CD4-positive, alpha-beta T cell treated with Interleukin-4 for 4 hours (primary cell): ENCODE measurements at places on chromosomes 16 and 17.

DNA sequence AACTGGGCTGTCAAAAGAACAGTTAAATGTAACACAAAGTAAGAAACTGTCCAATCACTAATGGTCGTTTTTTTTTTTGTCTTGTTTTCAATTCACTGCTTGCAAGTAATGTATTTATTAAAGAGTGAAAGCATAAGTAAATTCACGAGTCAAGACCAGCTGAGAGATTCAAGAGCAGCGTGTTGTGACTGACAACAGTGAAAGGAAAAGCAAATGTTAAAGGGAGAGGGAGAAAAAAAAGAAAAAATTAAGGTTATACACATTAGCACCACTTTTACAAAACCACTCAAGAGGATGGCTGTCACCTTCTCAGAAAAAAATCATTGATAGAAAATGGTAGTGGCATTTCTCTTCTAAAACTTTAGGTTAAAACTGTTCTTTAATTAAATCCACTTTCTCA, 36.1 kb downstream of the GPATCH8 start:
- DNase-seq: no peak

GRCh38 chr16:53756275-53756996, 52.5 kb downstream of the FTO start:
- DNase-seq: no peak

GRCh38 chr16:970386-970765, 408 bp downstream of the LMF1 start:
- DNase-seq: no peak

DNA sequence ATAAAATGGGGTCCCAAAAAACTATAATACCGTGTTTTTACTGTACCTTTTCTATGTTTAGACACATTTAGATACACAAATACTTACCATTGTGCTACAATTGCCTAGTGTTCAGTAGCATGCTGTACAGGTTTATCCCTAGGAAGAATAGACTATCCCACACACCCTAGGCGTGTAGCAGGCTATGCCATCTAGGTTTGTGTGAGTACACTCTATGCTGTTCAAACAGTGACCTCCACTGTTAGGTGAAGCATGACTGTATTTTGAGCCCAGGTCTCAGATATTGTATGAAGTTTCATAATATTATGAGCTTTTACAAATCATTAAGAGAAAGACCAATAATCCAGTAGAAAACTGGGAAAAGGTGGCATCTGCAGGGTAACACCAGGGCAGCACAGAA, 23.6 kb downstream of the MILR1 start:
- DNase-seq: no peak

DNA sequence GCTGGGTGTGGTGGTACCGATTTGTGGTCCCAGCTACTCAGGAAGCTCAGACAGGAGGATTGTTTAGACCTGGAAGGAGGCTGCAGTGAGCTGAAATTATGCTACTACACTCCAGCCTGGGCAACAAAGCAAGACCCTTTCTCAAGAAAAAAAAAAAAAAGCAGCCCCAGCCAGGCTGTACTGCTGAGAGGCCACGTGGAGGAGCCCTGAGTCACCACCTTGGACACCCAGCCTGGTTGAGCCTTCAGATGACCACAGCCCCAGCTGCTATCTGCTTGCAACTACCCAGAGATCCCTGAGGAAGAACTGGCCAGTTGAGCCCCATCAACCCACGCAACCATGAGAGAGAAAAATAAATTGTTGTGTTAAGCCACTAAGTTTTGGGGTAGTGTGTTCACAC, 23.6 kb upstream of the GPRC5C start:
- no peak for DNase-seq

- DNase-seq: no peak
These were observed 70.5 kb downstream of the TIMM22 start for GRCh38 chr17:1067282-1067956.

DNA sequence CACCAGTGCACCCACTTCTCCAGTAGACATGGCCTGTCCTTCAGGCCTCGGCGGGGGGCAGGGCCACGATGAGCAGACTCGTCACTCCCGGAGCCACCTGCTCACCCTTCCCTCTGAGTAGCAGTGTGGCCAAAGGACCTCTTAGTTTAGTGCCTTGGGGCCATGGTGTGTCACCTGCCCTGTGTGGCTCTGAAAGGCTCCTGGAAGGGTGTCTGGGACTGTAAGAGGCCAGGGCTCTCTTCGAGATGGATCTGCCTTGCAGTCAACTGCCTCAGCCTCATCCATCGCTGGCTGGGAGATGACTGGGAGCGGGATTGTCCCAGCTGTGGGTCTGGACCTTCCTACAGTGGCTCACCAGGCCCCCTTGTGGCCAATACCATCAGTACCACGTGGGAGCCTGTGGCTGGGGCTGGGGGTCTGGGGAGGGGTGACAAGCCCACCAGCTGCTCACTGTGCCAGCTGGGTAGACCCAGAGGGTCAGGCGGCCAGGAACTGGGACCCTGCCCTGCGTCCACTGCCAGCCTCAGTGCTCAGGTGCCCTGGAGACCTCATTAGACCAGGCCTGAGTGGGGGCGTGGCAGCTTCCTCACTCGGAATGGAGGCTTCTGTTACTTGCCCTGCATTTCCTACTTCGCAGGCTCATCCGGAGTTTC, 133.4 kb downstream of the OR1D5 start:
- no peak for DNase-seq

- no peak for DNase-seq
These were observed 165.1 kb upstream of the TNRC6C start for GRCh38 chr17:77793146-77793970.
